ENCODE measurements at places on chromosomes 16 and 17.
A peak's percentile ranks its signal among the peaks of the same experiment; 100 is the strongest.

- no peaks in the 10 kb centered on the region for H3K27me3 ChIP-seq
- no peak overlapping the region for H3K4me3 ChIP-seq
- H3K27ac ChIP-seq, result peak overlapping the region; percentile 34
- no peaks in the 10 kb centered on the region for H3K36me3 ChIP-seq
- peaks cover 62% of the 10 kb centered on the region for H3K4me1 ChIP-seq
Observed at GRCh38 chr17:48259694-48260291, 152.2 kb downstream of the SNX11 start.

DNA sequence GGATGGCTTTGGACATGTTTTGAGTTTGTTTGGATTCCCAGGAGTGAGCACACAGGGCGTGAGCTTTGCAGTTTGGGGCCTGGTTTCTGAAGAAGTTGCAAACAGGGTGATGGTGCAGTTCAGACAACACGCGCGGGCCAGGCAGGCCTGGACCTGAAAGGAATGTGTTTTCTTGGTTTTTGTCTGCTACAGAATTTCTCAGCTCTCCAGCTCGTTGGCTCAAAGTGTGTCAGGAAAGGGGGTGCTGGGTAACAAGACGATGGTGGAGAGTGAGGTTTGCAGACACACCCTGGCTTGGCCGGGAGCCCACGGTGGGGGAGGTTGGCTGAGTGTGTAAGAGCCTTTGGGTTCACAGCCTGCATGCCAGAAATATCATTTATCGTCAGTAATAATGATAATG, 82.3 kb downstream of the CMIP start:
- no peaks in the 10 kb centered on the region for H3K27me3 ChIP-seq
- peaks cover 41% of the 10 kb centered on the region for H3K4me1 ChIP-seq
- peak overlapping the region; percentile 93 for H3K27ac ChIP-seq
- peaks cover 23% of the 10 kb centered on the region for H3K36me3 ChIP-seq
- H3K4me3 ChIP-seq, result no peak overlapping the region

GRCh38 chr16:88308441-88309173, 74.2 kb upstream of the ZNF469 start:
- DNase-seq, result no peak
- H3K4me3 ChIP-seq, result no peak overlapping the region
- peaks cover 26% of the 10 kb centered on the region for H3K4me1 ChIP-seq
- no peak overlapping the region for H3K27ac ChIP-seq
- H3K27me3 ChIP-seq, result no peaks in the 10 kb centered on the region

- no peak overlapping the region for H3K4me3 ChIP-seq
- H3K4me1 ChIP-seq, result no peaks in the 10 kb centered on the region
- no peak overlapping the region for H3K27ac ChIP-seq
- no peaks in the 10 kb centered on the region for H3K27me3 ChIP-seq
- H3K36me3 ChIP-seq, result peaks cover 10% of the 10 kb centered on the region
Observed at GRCh38 chr17:77153999-77154586, 13.3 kb downstream of the SEC14L1 start.

DNA sequence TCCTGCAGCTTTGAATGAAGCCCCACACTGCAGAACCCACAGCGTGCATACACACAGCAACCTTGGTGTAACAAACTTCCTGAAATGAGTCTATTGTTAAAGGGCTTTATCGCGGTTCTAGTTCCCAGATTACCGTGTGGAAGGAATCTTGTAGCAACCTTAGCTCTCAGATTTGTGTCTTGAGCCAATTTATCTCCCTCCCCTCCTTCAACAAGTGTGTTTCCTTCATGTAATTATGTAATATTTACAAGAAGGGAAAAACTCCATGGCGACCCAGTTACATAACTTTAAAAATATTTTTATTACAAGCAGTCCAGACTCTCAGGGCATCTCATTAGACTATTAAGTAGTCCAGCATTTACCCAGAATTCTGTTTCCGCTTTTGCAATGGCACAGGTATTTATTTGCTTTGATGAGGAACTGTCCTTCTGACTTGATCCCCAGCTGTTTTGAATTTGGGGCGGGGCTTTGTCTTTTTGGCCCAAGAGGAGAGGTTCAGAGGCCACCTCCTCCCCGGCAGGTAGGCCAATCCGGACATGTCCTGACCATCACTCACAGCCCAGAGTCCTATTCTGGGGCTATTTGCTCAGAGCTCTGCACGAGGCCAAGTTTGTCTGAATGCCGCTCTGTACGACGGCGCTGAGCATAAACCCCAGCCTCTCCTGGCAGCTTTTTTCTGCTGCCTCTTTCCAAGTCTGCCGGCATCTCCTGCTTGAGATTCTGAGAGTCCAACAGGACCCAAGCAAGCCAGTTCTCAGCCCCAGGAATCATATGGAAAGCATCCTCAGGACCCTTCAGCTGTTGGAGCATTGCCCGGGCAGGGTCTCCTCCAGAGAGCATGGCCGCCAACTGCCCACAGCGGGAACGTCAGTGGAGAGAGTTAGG, 35.6 kb downstream of the CLEC16A start:
- peaks cover 17% of the 10 kb centered on the region for H3K36me3 ChIP-seq
- H3K27ac ChIP-seq, result peak overlapping the region; percentile 77
- no peak overlapping the region for H3K4me3 ChIP-seq

DNA sequence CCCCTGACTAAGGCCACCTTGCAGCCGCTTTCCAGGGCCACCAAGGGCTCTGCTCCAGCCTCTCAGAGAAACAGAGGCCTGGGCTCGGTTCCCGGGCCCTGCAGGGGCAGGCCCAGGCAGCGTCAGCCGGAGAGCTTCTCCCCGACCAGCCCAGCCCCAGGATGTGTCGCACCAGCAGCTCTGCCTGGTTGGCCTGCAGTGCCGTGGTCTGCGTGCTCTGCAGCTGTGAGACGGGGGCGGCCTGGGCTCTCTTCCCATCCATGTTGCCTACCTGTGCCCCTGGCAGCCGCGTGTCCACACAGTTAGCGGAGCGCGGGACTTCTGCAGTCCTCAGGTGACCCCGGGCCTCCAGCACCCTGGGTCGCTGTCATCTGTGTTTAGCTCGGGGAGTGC, 4.8 kb downstream of the IGFALS start:
- no peak overlapping the region for H3K27ac ChIP-seq
- H3K36me3 ChIP-seq, result peaks cover 5% of the 10 kb centered on the region
- H3K27me3 ChIP-seq, result no peaks in the 10 kb centered on the region
- no peak overlapping the region for H3K4me3 ChIP-seq
- no peak for DNase-seq

DNA sequence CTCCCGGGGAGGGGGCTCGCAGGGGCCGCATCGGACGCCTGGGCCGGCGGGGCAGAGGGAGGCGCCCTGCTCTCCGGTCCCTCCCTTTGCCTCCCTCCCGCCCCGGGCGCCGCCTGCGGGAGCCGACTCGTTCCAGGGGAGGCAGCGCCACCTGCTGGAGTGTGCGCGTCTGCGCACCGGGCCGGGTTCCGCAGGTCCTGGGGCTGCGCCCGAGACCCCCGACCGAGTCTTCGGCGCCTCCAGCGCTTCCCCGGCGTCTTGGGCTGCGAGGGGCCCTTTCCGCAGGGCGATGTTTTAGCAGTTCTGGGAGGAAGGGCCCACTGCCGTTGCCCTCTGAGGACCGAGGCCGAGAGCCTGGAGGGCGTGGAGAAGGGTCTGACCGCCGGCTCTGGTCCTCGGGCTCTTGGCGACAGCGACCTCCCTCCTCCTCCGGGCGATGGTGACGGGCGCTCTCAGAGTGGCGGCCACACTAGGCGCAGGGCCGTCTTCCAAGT, 106.3 kb downstream of the SEC14L1 start:
- H3K36me3 ChIP-seq, result no peaks in the 10 kb centered on the region
- H3K27ac ChIP-seq, result no peak overlapping the region
- peaks cover 19% of the 10 kb centered on the region for H3K27me3 ChIP-seq
- peak overlapping the region; percentile 64 for H3K4me3 ChIP-seq
- no peaks in the 10 kb centered on the region for H3K4me1 ChIP-seq

DNA sequence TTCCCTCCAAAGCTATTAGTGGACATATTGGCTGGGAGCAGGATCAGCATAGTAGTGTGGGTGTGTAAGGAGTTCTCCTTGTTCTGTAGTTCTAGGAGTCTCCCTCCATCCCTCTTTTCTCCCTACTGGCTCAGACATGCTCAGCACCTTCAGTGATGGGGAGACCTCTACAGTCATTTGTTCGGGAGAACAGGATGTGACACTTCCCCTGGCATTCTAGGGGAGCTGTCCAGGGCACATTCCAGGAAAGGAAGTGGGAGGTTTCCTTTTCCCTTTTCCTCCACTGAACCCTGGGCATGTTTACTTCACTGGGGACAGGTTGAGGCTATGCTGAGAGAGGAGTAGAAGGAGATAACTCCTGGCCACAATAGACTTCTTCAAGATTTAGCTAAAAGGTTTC, 86.5 kb downstream of the MYH13 start:
- H3K27ac ChIP-seq, result no peak overlapping the region
- peaks cover 31% of the 10 kb centered on the region for H3K27me3 ChIP-seq
- peaks cover 4% of the 10 kb centered on the region for H3K4me1 ChIP-seq
- peaks cover 2% of the 10 kb centered on the region for H3K36me3 ChIP-seq
- DNase-seq, result no peak
- no peak overlapping the region for H3K4me3 ChIP-seq

DNA sequence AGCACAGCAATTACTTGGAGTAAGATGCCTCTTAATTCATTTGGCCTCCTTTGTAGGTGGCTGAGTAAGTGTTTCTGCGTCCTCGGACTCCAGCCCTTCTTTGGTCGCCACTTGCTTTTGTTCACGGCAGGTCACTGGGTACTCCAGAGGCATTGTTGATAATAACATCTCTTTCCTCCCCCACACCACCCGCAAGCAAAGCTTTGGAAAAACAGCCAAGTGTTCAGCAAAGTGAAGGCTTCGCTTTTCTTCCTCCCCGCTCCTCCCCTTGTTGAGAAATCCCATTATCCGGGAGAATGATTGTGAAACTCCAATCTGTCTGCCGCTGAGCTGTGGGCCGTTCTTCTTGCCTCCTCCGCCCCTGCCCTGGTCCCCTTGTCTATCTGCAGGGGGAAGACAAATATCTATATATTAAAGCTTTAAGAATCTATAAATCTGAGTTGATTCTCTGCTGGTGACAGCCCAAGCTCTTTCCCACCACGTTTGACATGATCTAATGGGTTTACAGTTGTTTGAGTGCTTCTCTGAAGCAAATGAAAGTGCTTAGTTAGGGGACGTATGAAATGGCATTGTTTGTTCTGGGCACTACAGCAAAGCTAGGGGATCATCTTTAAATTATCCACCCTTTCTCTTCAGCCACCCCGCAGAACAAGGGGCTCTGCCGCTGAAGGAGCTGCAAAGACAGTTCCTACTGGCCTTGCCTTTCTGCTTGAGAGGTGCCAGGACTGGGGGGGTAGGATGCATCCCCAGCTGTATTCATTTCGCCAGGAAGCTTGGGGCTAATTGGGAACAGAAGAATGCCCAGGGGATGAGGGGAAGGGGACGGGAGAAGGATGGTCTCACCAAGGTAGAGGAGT, 167.1 kb downstream of the CCDC182 start:
- peaks cover 35% of the 10 kb centered on the region for H3K4me1 ChIP-seq
- peak overlapping the region; percentile 32 for H3K4me3 ChIP-seq
- peak overlapping the region; percentile 40 for H3K27ac ChIP-seq
- H3K27me3 ChIP-seq, result no peaks in the 10 kb centered on the region
- H3K36me3 ChIP-seq, result no peaks in the 10 kb centered on the region

- H3K27me3 ChIP-seq, result no peaks in the 10 kb centered on the region
- peak overlapping the region; percentile 99 for H3K4me3 ChIP-seq
- peak overlapping the region; percentile 98 for H3K27ac ChIP-seq
- no peaks in the 10 kb centered on the region for H3K36me3 ChIP-seq
Observed at GRCh38 chr17:32142857-32143526, 690 bp downstream of the RHOT1 start.

- H3K27ac ChIP-seq, result no peak overlapping the region
- no peak for DNase-seq
- peaks cover 47% of the 10 kb centered on the region for H3K36me3 ChIP-seq
- H3K4me1 ChIP-seq, result no peaks in the 10 kb centered on the region
- no peaks in the 10 kb centered on the region for H3K27me3 ChIP-seq
Observed at GRCh38 chr16:72711823-72712222, 336.1 kb downstream of the ZFHX3 start.

DNA sequence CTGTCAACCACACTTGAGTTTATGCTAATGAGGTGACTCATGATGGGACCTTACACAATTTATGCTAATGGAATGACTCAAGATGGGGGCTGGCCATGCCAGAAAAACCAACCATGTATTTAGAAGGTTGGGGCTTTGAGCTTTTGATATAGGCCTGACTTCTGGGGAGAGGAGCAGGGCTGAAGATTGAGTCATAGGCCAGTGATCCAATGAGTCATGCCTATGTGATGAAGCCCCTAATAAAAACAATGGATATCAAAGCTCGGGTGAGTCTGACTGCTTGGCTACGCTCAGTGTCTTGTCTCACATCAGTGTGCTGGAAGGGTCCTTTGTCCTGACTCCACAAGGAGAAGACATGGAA, 7.3 kb downstream of the MFSD6L start:
- H3K27ac ChIP-seq, result no peak overlapping the region
- no peaks in the 10 kb centered on the region for H3K4me1 ChIP-seq
- H3K27me3 ChIP-seq, result peaks cover 2% of the 10 kb centered on the region
- DNase-seq, result no peak
- peaks cover 3% of the 10 kb centered on the region for H3K36me3 ChIP-seq

DNA sequence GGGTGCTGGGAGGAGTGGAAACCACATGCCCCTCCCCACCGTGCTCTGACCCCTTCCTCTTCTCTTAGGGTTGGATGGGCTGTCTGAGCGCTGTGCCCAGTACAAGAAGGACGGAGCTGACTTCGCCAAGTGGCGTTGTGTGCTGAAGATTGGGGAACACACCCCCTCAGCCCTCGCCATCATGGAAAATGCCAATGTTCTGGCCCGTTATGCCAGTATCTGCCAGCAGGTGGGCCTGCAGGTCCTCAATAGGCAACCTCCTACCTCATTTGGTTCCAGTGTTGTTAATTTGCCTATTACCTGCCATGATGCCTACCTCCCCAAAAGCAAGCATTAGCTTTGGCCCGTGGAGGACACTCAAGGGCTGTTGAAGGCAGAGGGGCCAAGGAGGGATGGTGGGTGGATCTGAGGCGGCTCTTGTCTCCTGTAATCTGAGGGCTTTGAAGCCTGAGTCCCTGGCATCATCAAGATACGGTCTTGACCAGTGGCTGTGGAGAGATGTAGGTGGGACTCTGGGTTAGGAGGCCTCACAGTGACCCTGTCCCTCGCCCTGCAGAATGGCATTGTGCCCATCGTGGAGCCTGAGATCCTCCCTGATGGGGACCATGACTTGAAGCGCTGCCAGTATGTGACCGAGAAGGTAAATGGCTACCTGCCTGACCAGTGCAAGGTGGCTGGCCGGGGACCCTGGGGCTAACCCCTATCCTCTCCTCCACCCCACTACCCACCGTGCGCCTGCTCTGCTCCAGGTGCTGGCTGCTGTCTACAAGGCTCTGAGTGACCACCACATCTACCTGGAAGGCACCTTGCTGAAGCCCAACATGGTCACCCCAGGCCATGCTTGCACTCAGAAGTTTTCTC, 3.4 kb downstream of the ALDOA start:
- peaks cover 37% of the 10 kb centered on the region for H3K4me1 ChIP-seq
- DNase-seq, result no peak
- H3K4me3 ChIP-seq, result peak overlapping the region; percentile 45
- H3K36me3 ChIP-seq, result peaks cover 30% of the 10 kb centered on the region
- H3K27me3 ChIP-seq, result no peaks in the 10 kb centered on the region
- peak overlapping the region; percentile 71 for H3K27ac ChIP-seq

- no peak overlapping the region for H3K4me3 ChIP-seq
- no peak overlapping the region for H3K27ac ChIP-seq
- H3K36me3 ChIP-seq, result no peaks in the 10 kb centered on the region
Observed at GRCh38 chr16:65306300-65306699, 184.4 kb upstream of the CDH11 start.

GRCh38 chr17:74798239-74798707, 22.1 kb upstream of the NAT9 start:
- no peak overlapping the region for H3K27ac ChIP-seq
- H3K27me3 ChIP-seq, result no peaks in the 10 kb centered on the region
- H3K4me3 ChIP-seq, result no peak overlapping the region
- no peaks in the 10 kb centered on the region for H3K4me1 ChIP-seq
- no peak for DNase-seq
- H3K36me3 ChIP-seq, result peaks cover 23% of the 10 kb centered on the region
